PC-3 (cell line): ENCODE measurements at places on chromosomes 6 and 20. TPM values are rescaled to one million over a fixed set of nuclear protein-coding genes. Genes with fewer than 3 reads are reported as not detected.
A peak's percentile ranks its signal among the peaks of the same experiment; 100 is the strongest.

MAFB gene
- 0.04 TPM in 1 of 2 replicates, not detected in the other for total RNA-seq

MTCH1 gene
- 253 and 264 TPM in 2 replicates for total RNA-seq

GRCh38 chr20:12717061-12717460 lies 291.7 kb upstream of the SPTLC3 start:
- H3K4me3 ChIP-seq, result no peak overlapping the region
- no peaks in the 10 kb centered on the region for H3K4me1 ChIP-seq
- H3K27ac ChIP-seq, result no peak overlapping the region
- 0 out of 2 replicates have a peak, but pooled peaks cover 7% of the 10 kb centered on the region for H3K27me3 ChIP-seq

- peak overlapping the region; percentile 49 for H3K4me3 ChIP-seq
- H3K27ac ChIP-seq, result peak overlapping the region; percentile 80
- peaks cover 31% of the 10 kb centered on the region for H3K4me1 ChIP-seq
- DNase-seq, result peak; percentile 78
- H3K36me3 ChIP-seq, result peaks cover 16% of the 10 kb centered on the region; the same call in 1 of the 2 replicates
- no peaks in the 10 kb centered on the region for H3K27me3 ChIP-seq
Measured at GRCh38 chr6:12137480-12137879, 125.4 kb downstream of the HIVEP1 start.

EPHA7 gene
- total RNA-seq, result 0.52 and 1.4 TPM in 2 replicates

GRCh38 chr20:62716941-62717310 lies 8.3 kb downstream of the NTSR1 start:
- H3K4me1 ChIP-seq, result no peaks in the 10 kb centered on the region
- no peak for DNase-seq
- no peaks in the 10 kb centered on the region for H3K36me3 ChIP-seq
- no peaks in the 10 kb centered on the region for H3K27me3 ChIP-seq
- H3K4me3 ChIP-seq, result no peak overlapping the region

MAD2L1BP gene
- total RNA-seq, result 25.1 and 40.9 TPM in 2 replicates
